Activated CD8-positive, alpha-beta memory T cell treated with anti-CD3 and anti-CD28 coated beads for 36 hours (primary cell): ENCODE measurements at places on chromosomes 1 and 21. TPM values are rescaled to one million over a fixed set of nuclear protein-coding genes. Genes with fewer than 3 reads are reported as not detected.

The CFHR4 gene
- total RNA-seq, result not detected

The APCS gene
- total RNA-seq, result not detected

The C4BPA gene
- total RNA-seq, result not detected

The CNKSR1 gene
- 0.84 TPM for total RNA-seq

The CSF3R gene
- not detected for total RNA-seq

The VAV3 gene
- 5.1 TPM for total RNA-seq
